Smooth muscle cell of the umbilical artery (primary cell): ENCODE measurements at places on chromosomes 2 and 18. TPM values are rescaled to one million over a fixed set of nuclear protein-coding genes. Genes with fewer than 3 reads are reported as not detected.

The CNTNAP5 gene
- total RNA-seq: not detected in 2 replicates

The XDH gene
- 0.69 TPM in 1 of 2 replicates, not detected in the other for total RNA-seq

The CD226 gene
- 5.3 and 6.4 TPM in 2 replicates for total RNA-seq

The AKAIN1 gene
- total RNA-seq: not detected in 2 replicates
